Hepatic stellate cell (primary cell): ENCODE measurements at places on chromosomes 2 and 18.

GRCh38 chr18:9017905-9018227 is 84.6 kb upstream of the NDUFV2 start:
- DNase-seq: peak; percentile 48

- peak; percentile 72 for DNase-seq
These were observed 14.0 kb downstream of the TMEM247 start for GRCh38 chr2:46493241-46493970.

DNA sequence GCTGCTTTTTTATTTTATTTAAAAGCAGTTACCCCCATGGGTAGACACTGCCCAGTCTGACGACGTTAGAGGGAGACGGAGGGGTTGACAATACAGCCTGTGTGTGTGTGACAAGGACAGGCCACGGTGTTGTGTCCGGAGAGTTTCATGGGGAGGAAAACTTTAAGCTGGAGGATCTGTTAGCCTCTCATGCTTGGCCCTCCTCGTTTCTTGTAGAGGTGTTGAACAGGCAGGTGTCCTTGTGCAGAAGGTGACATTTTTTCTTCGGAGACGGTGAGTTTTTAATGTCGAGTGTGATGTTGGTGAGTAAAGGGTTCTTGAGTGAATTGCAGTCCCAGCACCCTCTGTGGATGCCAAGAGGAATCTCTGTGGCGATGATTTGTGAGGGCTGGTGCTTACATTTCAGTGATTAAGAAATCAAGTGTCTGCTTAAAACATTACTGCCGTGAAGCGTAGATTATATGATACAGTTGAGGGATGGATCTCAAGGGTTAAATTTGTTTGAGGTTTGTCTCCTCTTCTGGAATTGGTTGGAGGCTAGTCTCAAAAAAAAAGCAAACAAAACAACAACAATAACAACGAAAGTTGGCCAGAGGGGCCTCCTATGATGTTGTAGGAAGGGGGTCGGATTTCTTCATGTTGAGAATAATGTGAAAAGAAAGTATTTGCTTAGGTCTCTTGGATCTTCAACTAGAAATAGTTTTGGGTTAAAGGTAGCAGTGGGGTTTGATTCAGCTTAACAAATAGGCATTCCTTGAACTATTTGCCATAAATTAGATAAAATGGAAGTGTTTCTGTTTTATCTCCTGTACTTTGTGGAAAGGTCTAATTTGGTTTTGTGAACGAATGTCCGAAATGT is 1.6 kb downstream of the NCOA1 start:
- DNase-seq: no peak

GRCh38 chr18:48328473-48329210 is 80.5 kb downstream of the ZBTB7C start:
- DNase-seq: no peak

DNA sequence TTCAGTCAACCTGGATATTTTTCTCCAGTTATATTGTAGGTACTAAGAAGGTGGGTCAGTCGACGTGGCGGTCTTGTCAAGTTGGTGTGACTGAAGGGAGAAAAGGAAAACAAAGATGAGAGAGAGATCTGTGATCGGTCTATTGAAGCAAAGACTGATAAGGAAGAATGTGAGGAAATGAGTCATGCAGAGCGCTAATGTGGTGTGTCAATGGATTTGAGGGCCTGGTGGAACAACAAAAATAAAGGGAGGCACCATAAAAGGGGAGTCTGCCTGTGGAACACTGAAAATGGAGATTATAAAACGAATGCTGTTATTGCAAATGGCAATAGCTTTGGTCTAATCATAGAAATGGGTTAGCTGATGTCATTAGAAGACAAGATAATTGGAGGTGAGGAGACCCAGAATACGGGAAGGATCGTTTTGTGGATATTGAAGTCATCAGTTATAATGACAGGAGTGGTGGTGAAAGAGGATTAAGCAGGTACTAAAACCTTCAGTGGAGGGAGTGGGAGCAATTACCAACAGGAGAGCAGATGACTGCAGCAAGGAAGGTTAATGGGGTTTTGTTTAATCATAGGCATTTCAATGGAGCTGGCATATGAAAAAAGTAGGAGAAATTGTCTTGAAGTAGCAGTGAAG is 599.1 kb upstream of the FSHR start:
- no peak for DNase-seq

- DNase-seq: no peak
These were observed 38.4 kb downstream of the EIF4E2 start for GRCh38 chr2:232588680-232589585.

GRCh38 chr18:72942766-72943165 is 75.0 kb upstream of the NETO1 start:
- no peak for DNase-seq

- no peak for DNase-seq
These were observed 21.4 kb downstream of the DRC1 start for GRCh38 chr2:26422947-26423629.

GRCh38 chr18:14940735-14941134 is 192.8 kb downstream of the ANKRD30B start:
- no peak for DNase-seq
